ENCODE measurements at places on chromosomes 7 and 10. TPM values are rescaled to one million over a fixed set of nuclear protein-coding genes. Genes with fewer than 3 reads are reported as not detected.

Gene NPTX2
- total RNA-seq: 0.60 TPM

Gene OGDHL
- total RNA-seq: 0.20 TPM

Gene FUOM
- total RNA-seq: 13.1 TPM

Gene IFIT5
- 7.7 TPM for total RNA-seq

Gene C10orf53
- total RNA-seq: not detected

Gene SPDYE2B
- not detected for total RNA-seq

Gene AUTS2
- total RNA-seq: 0.79 TPM

Gene GNGT1
- not detected for total RNA-seq

Gene NRCAM
- total RNA-seq: 1.2 TPM

Gene KEL
- total RNA-seq: not detected

Gene GDF2
- not detected for total RNA-seq

Gene FAM25G
- total RNA-seq: not detected

Gene FFAR4
- not detected for total RNA-seq

GRCh38 chr10:130810856-130811255 lies 500.7 kb downstream of the TCERG1L start:
- no peak for DNase-seq

DNA sequence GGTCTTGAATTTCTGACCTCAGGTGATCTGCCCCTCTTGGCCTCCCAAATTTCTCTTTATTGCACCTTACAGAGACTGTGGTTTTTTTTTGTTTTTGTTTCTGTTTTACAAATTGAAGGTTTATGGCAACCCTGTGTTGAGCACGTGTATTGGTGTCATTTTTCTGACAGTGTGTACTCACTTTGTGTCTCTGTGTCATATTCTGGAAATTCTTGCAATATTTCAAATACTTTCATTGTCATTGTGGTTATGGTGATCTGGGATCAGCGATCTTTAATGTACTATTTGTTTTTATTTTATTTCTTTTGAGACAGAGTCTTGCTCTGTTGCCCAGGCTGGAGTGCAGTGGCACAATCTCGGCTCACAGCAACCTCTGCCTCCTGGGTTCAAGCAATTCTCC lies 89.8 kb downstream of the PRTFDC1 start:
- DNase-seq: no peak

DNA sequence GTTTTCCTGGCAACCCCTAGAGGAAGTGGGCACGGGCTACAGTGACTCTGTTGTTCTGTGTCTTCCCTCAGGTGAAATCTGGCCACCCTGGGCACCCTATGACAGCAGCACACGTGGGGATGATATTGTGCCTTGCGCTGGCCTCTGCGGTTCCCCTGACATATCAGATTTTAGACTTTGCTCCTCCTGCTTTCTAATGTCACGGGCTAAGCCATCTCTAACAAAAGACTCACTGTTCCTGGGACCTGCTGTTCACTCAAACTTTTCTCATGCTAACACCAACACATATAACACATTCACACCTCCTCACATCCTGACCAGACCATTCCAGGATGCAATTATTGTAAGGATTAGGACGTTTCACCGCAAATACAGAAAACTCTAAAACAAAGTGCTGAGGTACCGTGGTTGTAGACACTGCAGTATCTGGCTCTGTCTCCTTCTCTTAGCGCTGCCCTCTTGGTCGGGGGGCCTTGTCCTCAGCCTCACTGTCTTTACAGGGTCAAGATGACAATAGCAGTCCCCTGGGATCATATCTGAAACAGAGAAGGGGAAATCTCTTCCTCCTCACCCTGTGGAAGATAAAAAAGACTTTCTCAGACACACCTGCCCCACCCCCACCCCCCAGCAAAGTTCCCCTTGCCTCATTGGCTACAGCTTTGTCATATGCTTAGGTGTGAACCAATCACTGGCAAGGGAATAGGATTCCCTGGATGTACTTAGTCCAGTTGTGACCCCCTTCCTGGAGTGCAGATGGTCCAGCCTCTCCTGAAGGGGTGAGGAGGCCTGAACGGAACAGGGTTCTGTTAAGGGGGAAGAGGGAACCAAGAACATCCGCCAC lies 14.1 kb downstream of the CHN2 start:
- no peak for DNase-seq

- DNase-seq: no peak
Measured at GRCh38 chr10:59314268-59314667, 48.1 kb downstream of the FAM13C start.

DNA sequence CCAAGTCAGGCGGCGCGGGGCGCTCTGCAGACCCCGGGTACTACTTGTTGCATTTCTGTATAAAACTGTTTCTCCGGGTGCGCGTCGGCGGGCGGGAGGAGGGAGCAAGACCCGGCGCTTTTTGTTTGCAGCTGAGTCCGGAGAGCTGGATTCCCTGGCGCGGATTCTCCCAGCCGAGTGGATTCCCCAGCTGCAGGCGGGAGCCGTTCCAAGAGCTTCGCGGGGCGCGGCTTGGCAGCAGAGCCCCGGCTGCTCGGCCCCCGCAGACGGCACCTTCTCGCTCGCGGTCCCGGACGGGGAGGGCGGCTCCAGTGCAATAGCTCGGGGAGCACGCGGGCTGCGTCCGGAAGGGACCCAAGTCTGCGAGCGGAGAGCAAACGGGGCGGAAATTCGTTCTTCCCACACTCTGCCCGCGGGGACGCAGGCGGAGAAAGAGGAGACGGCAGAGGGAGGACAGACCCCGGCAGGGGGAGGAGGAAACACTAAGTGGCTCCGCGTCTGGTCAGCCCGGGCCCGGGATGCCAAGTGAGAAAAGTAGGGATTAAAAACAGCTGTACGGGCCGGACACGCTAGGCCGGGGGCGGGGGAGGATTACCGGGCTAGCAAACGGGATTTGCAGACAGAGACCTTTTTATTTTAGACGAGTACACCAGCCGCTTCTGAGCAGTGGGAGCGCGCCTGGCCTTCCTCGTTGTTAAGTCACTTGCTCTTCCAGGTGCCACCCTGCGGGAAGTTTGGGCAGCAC lies at the start of gene TRIL:
Gene TRIL (minus strand): TSS at position 96 of the 745 bp plus-strand sequence. CDS start 284 bp downstream, outside the sequence.
- peak; percentile 65 for DNase-seq

DNA sequence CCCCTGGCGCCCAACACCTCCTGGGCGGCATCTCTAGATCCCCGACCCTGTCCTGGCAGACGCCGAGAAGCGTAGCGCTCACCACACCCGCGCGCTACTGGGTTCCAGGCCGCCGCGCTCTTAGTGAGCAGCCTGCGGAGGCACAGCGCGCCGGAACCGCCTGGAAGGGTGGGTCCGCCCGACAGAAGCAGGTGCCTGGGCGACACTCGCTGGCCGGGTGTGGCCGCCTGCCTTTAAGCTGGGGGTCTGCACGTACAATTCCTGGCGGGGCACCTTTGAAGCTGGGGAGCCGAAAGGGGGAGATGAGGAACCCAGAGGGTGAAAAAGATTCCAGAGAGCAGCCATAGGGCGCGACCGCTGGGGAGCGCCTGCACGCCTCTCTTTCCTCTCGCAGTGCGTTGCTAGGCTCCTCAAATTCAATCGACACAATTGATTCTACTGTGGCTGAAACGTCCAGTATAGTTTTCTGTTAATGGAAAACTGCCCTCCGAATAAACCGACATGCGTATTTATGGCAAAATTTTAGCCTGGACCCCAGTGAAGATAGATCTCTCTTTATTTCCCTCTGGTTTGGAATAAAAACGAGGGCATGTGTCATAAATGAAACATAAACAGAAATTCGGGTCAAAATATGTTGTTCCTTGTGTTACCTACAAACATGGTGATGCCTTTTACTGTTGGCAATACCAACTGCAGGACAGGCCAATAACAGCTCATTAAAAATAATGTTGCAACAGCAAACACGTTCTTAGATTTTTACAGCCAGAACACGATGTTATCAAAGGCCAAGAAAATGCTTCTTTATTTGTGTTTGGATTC lies 4.6 kb downstream of the HMX3 start:
- no peak for DNase-seq

DNA sequence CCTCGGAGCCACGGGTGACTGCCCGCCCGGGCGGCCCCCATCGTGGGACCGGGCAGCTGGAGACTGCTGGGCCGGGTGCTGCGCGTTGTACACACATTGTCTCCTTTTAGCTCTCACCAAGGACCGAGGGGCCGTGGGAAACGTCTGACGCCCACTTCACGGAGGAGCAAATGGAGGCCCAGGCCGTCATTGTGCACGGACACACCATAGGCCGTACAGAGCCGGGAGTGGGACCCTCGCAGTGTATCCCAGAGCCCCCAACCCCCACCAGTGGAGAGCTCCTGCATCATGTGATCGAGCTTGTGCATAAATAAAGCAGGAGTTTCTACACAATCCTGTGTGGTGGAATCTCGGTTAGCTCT lies 722 bp downstream of the DENND10 start:
- DNase-seq: peak; percentile 31

GRCh38 chr10:70753026-70753663 lies 32.0 kb downstream of the TBATA start:
- no peak for DNase-seq

- no peak for DNase-seq
Measured at GRCh38 chr7:2782121-2782520, 62.0 kb downstream of the GNA12 start.

DNA sequence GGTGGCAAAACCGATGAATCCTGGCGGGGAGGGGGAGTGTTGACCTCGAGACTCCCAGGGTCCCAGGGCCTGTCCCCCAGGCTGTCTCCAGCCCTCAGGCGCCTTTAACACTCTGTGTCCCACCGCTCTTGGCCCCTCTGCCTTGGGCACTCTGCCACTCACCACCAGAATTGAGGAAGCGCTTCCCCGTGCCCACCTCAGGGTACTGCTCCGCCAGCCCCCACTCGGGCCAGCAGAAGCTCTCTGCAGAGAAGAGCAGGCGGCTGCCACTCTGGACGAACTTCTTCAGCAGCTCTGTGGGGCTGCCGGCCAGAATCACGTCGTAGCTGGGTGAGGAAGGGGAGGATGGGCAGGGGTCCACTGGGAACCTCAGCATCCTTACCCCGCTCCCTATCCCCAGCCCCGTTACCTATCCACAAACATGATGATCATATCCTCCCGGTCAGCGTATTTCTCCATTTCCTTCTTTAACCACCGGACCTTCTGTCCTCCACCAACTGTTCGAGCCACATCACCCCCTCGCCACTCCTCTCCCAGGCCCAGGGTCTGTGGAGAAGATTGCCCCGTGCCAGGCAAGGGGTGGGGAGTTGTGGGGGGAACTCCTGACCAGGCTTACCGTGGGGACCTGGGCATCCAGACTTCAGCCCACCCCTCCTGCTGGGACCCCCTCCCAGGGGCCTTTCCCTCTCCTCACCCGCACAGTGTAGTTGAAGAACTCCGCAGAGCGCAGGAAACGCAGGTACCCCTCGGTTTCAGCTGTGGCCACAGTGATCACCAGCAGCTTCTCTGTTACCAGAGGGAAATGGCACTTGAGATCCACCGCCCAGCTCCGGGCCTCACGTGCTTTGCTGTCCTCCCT lies 1.2 kb downstream of the PLOD3 start:
- DNase-seq: peak; percentile 29

GRCh38 chr7:96189129-96189820 lies 132.6 kb downstream of the SLC25A13 start:
- no peak for DNase-seq

DNA sequence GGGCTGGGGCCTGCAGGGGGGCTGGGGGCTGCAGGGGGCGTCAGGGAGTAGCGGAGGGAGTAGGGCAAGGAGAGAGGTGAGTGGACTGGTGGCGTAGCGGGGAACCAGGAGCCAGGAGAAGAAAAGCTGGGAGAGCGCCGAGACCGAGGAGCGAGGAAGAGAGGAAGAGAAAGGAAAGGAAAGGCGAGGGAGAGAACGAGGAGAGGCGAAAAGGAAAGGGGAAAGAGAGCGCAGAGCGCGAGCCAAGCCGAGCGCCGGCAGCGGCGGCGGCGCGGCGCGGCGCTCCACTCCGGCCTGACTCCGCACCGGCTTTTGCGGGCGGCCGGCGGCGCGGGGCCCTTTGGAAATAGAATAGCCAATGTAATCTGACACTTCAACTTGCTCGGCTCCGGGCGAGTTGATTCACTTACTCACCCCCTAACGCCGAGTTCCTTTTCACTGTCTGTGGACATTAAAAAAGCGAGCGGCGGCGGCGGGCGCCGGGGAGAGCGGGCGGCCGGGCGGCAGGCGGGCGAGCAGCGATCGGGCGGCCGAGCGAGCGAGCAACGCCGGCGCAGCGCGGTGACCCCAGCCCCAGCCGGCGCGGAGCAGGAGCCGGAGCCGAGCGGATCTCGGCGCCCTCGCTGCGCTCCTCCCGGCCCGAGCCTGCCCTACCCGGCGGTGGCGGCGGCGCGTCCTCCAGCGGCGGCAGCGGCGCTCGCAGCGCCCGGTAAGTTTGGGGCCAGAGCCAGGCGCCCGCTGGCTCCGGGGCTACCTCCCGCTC lies at the start of gene ZMIZ1:
Gene ZMIZ1 (plus strand): TSS at position 405 of the 763 bp plus-strand sequence. CDS start 132,667 bp downstream, outside the sequence.
- DNase-seq: peak; percentile 93

- no peak for DNase-seq
Measured at GRCh38 chr10:46560381-46560780, 3.9 kb upstream of the GPRIN2 start.

GRCh38 chr10:97319671-97320479 lies 804 bp downstream of the FRAT1 start:
- peak; percentile 22 for DNase-seq

GRCh38 chr7:111384065-111384891 lies 178.0 kb downstream of the IMMP2L start:
- no peak for DNase-seq
